ENCODE measurements at places on chromosomes 6 and 20.

DNA sequence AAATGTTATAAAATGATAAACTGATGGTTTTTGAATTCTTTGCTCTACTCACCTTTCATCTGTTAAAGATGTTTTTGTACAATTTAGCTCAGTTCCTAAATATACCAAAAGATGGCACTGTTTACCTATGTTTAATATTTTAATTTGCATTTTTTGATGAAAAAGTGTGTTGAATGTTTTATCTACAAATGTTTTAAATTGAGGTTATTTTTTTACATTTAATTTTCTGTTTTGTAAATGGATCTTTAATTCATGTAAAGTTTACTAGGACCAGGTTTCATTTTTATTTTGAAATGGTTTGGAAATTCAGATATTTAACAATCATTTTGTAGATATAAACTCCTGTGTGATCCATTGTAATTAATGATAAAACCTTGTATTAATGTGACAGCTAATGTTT, 30.0 kb downstream of the CDKAL1 start:
- DNase-seq, result peak; percentile 37

GRCh38 chr20:48799328-48800105, 28.3 kb downstream of the PREX1 start:
- no peak for DNase-seq

- no peak for DNase-seq
Measured at GRCh38 chr6:116019428-116019827, 41.3 kb downstream of the FRK start.

- no peak for DNase-seq
Measured at GRCh38 chr20:63976980-63977738, 2.3 kb downstream of the SAMD10 start.

DNA sequence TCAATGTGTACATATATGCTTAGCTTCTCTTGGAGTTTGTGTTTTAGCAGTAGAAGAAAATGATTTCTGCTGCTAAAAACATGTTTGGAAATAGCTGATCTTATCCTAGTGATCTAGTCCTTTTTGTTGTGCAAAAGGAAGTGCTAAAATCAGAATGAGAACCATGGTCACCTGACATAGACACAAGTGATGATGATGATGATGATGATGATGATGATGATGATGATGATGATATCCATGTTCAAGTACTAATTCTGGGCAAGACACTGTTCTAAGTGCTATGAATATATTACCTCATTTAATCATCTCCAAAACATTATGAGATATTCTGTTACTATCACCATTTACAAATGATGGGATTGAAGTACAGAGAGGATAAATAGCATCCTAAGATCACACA, 79.8 kb downstream of the ANKEF1 start:
- DNase-seq, result no peak
